T-helper 2 cell treated with Interferon-gamma antibody and Interleukin-4, amounts not matched to agents 100 ng/mL and 5 ng/mL, for 36 hours (primary cell): ENCODE measurements at places on chromosomes 4 and X. TPM values are rescaled to one million over a fixed set of nuclear protein-coding genes. Genes with fewer than 3 reads are reported as not detected.

The TMEM165 gene
- total RNA-seq: 81.9 and 84.4 TPM in 2 replicates

The ETDB gene
- total RNA-seq: not detected in 2 replicates

The KLHL4 gene
- not detected in 2 replicates for total RNA-seq

The MAGEA8 gene
- not detected in 2 replicates for total RNA-seq

The CDS1 gene
- 0.05 TPM in 1 of 2 replicates, not detected in the other for total RNA-seq

The SCML2 gene
- 2.0 and 2.7 TPM in 2 replicates for total RNA-seq

The MAGEB17 gene
- total RNA-seq: not detected in 2 replicates

The PAGE2B gene
- 0.36 TPM in 1 of 2 replicates, not detected in the other for total RNA-seq

The SATL1 gene
- total RNA-seq: not detected in 2 replicates

The TEX13C gene
- not detected in 2 replicates for total RNA-seq

The PCDH18 gene
- total RNA-seq: 0.09 TPM in 1 of 2 replicates, not detected in the other

The NOCT gene
- total RNA-seq: 9.2 and 10.2 TPM in 2 replicates

The XK gene
- 0.23 and 0.32 TPM in 2 replicates for total RNA-seq

The PCDH10 gene
- total RNA-seq: not detected in 2 replicates

The MTTP gene
- 0.66 TPM in 1 of 2 replicates, not detected in the other for total RNA-seq

The CLDN34 gene
- total RNA-seq: not detected in 2 replicates

The SPANXA2 gene
- not detected in 2 replicates for total RNA-seq
